IMR-90 (cell line): ENCODE measurements at places on chromosomes 3 and 15. TPM values are rescaled to one million over a fixed set of nuclear protein-coding genes. Genes with fewer than 3 reads are reported as not detected.
A peak's percentile ranks its signal among the peaks of the same experiment; 100 is the strongest.

GRCh38 chr3:89300981-89301380 is 193.6 kb downstream of the EPHA3 start:
- no peak for DNase-seq

DNA sequence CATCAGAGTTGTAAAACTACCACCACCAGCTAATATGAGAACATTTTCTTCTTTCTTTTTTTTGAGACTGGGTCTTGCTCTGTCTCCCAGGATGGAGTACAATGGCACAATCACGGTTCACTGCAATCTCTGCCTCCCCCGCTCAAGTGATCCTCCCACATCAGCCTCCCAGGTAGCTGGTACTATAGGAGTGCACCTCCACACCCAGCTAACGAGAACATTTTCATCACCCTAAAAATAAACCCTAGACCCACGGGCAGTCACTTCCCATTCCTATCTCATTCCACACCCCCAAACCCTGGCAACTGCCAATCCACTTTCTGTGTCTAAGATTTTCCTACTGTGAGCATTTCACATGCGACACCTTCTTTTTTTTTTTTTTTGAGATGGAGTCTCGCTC is 130.9 kb downstream of the ATP10A start:
- DNase-seq: no peak

DNA sequence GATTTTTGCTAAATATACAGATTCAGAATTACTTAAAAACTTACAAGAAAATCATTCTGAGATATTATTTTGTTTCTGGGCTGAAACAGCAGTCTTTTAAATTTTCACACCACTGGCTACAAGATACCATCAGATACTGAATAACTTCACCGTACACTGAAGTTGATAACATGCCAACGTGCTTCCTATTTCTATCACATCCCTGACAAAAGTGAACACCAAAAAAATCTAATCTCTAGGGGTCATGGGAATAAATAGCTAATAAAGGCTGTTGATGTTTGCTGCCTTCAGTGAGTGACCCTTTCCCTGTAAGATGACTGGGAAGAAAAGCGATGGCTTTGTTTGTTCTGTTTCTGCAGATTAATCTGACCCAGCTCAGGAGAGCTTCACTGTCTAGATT is 120.5 kb downstream of the DUT start:
- DNase-seq: no peak

Gene SCAANT1
- not detected in 2 replicates for total RNA-seq

GRCh38 chr15:41860049-41860828 is 21.6 kb downstream of the PLA2G4B start:
- DNase-seq: no peak

DNA sequence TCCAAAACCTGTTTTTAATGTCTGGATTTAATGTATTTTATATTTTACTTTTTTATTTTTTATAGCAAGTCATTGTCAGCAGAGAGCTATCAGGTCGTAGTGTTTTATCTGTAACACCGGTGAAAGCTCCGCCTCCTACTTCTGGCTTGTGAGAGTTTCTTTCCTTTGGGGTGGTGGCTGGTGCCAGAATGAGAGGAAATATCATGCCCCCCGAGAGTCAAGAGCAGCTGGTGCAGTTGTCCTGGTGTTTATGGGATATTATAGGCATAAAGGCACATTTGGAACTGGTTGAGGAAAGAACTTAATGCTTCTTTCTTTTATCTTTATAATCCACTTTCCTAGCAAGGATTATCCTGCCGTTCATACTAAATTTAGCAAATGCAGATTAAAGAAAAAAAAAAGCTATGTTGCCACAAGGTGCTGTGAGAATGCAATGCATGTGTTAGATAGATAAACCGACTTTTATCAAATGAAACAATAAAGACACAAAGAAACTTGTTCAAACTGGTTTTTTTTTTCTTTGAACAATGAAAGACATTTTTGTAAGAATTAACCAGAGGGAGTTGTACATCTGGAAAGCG is 260.1 kb upstream of the PLSCR5 start:
- DNase-seq: no peak

Gene GPR62
- total RNA-seq: under 0.01 TPM in 1 of 2 replicates, not detected in the other

GRCh38 chr3:115681736-115682135 is 58.4 kb downstream of the GAP43 start:
- DNase-seq: no peak

DNA sequence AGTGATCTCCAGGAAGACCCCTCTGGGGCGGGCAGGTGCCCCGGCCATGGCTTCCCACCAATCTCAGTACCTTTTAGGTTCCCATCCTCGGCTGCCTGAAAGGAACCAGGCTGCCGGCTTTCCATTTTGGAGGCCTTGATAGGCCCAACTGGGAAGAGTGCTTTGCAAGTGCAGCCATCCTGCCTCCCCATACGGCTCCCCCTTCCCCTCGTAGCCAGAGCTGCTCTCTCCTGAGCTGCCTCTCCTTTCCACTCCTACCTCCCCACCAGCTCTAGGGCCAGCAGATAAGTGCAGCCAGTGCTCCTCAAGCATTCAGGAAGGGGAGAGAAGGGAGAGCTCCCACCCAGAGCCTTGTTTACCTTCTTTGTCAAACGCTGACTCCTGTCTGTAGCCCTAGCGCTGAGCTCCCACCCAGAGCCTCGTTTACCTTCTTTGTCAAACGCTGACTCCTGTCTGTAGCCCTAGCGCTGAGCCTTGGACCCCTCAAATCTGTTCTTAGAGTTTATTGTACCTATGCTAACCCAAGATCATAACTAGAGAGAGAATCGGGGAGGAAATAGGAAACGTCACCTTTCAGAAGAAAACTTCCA is 133.0 kb downstream of the LRRK1 start:
- DNase-seq: no peak

Gene PHLDB2
- 27.2 and 28.7 TPM in 2 replicates for total RNA-seq

DNA sequence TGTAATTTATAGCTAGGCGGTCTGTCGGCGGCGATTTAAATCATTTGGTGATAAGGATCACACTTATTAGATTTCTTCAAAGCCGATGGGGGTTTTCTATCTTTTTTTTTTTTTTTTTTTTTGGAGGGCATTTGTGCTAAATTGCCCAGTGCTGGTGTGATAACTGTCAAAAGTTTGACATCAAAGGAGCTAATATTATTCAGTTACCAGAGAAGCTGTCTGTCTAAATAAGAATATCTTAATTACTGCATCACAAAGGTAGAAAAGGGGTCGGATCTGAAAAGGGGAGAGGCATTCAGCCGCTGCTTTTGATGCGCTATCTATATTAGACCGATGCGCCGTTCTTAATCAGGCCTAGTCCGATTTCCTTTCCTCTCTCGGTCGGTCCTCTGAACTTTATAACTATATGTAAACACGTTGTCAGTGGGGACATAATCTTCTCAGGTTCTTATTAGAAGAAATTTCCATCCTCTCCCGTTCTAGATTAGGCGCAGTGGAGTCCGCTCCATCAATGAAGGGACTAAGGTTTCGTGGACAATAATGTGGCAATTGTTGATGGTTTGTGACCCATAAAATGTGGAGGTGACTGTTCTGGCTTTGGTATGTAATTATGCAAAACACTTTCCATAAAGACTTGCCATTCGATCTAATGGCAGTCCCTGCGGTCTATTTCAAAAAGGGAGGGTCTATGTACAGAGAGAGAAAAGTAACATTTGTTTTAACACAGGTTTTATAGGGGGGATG is 31.7 kb downstream of the NR2F2 start:
- no peak for DNase-seq

Gene DAZL
- not detected in 2 replicates for total RNA-seq

Gene SAXO2
- total RNA-seq: 0.28 TPM in 1 of 2 replicates, not detected in the other

DNA sequence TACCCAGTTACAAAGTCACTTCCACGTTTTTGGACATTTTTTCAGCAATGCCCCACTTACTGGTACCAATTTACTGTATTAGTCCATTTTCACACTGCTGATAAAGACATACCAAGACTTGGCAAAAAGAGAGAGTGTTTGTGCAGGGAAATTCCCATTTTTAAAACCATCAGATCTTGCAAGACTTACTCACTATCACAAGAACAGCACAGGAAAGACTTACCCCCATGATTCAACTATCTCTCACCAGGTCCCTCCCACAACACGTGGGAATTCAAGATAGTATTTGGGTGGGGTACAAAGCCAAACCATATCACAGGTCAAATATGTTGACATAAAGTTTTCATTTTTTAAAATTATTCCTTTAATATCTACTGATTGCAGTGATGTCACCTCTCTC is 16.2 kb upstream of the ABI3BP start:
- DNase-seq: peak; percentile 51

DNA sequence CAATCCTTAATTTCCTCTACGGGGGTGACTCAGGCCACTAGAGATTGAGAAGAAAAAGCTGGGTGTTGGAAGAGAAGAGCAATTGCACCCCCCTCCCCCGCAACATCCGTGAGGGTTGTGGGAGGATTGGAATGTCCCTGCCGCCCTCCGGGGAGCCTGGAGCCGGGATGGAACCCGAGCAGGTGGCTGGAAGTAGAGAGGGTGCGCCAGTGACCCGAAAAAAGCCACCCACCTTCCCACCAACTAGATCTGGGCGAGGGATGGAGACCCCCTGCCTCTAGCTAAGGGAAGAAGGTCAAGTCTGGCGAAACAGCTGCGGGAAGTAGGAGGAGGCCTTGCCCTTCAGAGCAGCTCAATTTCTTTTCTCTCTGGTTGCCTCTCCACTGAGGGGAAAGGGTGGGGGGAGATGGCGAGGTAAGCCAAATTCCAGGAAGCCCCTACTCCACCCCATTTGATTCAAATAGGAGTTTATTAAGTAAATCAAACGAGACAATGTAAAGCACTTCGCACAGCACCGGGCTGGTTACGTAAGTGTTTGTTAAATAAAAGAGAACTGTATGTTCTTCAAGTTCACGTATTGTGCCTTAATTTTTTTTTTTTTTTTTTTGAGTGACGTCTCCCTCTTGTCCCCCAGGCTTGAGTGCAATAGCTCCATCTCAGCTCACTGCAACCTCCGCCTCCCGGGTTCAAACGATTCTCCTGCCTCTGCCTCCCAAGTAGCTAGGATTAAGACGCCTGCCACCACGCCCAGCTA is 1.1 kb upstream of the WWTR1 start:
- no peak for DNase-seq

GRCh38 chr3:169404520-169404890 is 259.0 kb downstream of the MECOM start:
- DNase-seq: no peak

GRCh38 chr15:42921342-42921731 is 759 bp upstream of the TTBK2 start:
- DNase-seq: peak; percentile 8

DNA sequence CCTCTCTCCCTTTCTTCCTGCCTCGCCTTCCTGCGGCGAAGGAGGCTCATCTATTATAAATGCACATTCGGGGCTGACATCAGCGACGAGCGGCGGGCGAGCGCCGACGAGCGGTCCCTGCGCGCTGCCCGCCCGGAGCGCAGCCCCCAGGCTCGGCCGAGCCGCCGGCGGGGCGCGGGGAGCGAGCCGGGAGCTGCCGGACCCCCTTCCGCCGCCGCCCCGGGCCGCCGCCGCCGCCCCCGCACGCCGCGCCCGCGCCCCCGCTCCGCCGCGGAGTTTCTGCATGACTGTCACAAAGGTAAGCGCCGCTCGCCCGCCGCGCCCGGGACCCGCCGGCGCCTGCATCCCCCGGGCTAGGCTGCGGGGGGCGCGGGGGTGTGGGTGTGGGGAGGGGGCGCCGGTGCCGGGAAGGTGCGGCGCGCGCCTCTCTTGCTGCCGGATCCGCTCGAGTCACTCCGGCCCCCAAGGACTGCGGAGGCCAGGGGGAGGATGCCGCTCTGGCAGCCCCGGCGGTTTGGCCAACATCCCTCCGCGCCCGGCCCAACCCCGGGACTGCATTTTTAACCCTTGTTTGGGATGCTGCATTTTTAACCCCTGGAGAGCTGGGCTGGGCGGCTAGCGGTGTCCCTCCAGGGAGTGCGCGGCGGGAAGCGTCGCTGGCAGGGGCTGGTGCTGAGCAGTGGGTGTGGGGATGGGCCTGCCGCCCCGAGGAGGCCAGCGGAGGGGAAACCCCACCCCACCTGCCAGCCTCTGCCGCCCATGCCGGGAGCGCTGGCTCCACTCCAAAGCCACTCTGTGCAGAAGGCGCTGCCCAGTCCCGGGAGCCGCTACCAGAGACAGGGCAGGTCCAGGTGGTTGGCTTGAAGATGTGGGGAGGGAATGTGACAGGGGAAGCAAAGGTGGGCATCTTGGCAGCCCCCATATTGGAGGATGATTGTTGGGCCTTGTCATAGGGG is at the start of gene CORO2B:
CORO2B (plus strand) TSS at position 14 of the 956 bp plus-strand sequence; CDS start at position 284, 270 bp downstream.
- no peak for DNase-seq

GRCh38 chr3:45631486-45631885 is 36.9 kb downstream of the LIMD1 start:
- no peak for DNase-seq

Gene SRP14
- total RNA-seq: 106 and 205 TPM in 2 replicates

Gene MANF
- total RNA-seq: 65.4 and 78.9 TPM in 2 replicates

DNA sequence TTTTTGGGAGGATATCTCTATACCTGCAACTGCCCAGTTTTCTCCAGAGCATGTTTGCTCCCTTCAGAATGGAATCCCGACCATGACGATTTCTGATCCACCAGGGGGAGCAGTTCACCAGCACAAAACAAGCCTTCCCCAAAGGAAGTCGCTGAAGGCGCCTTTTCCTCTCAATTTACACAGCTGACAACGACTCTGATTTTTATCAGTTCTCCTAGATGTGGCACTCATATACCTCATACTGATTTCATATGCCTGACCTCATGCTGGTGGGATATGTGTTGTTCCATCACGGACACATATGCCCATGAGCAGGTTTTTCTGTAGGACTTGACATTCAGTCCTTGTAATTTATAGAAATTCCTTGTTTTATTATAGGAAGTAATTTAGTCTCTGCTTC is 1028.2 kb downstream of the MCTP2 start:
- DNase-seq: peak; percentile 83

DNA sequence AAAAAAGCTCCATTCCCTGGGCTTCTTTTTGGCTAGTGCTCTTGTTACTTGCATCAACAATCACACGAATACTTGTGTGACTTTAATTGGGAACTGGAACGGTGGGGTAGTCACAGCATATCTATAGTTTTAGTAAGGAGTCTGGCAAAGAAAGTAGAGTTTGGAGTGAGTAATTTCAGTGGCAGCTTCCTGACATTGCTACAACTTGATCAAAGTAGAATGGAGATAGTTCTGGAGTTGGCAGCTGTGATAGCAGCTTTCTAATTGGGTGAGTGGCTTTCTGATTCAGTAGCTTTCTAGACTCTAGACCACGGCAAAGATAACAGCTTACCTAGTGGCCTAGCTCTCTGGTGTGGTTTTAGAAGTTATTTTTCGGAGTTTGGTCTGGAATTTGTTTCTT is 475.0 kb downstream of the TUSC7 start:
- peak; percentile 80 for DNase-seq

GRCh38 chr15:63284335-63284734 is 6.9 kb downstream of the APH1B start:
- DNase-seq: no peak

DNA sequence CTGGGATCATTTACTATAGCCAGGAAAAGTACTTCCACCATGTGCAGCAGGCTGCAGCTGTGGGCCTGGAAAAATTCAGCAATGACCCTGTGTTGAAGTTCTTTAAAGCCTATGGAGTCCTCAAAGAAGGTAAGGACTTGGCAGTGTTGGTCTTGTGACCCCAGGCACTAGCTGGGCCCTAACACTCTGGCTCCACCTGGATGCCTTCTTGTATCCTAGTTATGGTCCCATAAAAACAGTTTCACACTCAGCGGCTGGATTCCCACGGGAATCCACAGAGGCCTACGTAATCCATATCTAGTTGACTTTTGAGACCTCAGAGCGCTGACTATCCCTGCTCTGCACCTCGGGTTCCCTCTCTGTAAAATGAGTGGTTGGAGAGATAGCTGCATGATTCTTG is 1.6 kb downstream of the TTC21A start:
- no peak for DNase-seq

- no peak for DNase-seq
These were observed 190.6 kb upstream of the TMCO5A start for GRCh38 chr15:37743826-37744225.

Gene MESP2
- total RNA-seq: 0.18 and 0.28 TPM in 2 replicates
